Skeletal muscle cell (primary cell): ENCODE measurements at places on chromosomes 1 and 21.

DNA sequence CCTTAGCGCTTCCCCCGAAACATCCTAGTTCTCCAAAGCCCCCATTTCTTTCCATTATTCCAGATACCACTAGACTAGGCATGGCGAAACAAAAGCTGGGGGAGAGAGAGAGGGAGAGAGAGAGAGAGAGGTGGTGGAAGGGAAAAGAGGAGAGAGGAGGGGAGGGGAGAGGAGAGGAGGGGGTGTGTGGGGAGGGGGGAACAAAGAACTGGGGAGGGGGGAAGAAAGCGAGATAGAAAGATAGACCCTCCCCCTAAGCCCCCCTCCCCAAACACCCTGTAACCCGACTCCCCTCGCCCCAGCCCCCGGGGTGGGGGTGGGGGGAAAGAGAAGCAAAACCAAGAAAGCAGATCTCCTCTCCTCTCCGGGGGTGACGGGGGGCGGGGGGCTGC, 352 bp downstream of the MEX3A start:
- DNase-seq: no peak

DNA sequence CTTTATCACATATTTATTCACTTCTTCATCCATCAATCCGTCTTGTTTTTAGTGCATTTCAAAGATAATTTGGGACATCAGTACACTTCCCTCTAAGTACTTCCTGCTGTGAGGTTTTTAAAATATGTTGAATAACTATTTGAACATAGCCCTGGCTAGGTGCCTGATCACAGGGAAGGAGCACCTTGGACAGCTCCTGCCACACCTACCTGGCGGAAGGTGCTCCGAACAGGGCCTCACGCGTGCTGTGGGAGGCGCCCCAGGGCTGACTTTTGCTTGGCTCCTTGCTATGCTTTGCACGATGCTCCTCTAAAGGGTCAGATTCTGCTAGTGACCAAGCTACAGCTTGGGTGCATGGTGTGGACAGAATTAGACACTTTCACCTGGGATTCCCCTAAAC, 4.9 kb upstream of the ATXN7L2 start:
- no peak for DNase-seq

- no peak for DNase-seq
Observed at GRCh38 chr1:202160377-202160940, at the start of gene PTPN7. TSS of gene PTPN7 (minus strand) at chr1:202160602. CDS start at chr1:202159402, 1,200 bp downstream.

DNA sequence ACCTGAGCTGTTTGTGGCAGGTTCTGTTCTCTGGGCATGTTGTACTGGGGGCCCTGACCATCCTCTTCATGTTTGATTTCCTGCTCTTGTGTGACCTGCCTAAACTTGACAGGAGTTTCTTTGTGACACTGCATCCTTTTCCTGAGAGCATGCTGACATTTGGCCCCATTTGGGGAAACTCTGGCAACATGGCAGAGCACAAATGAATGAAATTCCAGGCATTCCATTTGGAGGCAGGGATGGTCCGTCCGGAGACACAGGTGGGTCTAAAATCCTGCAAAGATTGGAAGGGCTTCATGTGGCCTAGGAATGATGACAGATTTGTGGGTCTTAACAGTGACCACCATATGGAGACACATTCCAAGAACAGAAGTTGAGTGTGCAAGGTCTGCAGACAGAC, 184.0 kb downstream of the FCRL5 start:
- DNase-seq: no peak

DNA sequence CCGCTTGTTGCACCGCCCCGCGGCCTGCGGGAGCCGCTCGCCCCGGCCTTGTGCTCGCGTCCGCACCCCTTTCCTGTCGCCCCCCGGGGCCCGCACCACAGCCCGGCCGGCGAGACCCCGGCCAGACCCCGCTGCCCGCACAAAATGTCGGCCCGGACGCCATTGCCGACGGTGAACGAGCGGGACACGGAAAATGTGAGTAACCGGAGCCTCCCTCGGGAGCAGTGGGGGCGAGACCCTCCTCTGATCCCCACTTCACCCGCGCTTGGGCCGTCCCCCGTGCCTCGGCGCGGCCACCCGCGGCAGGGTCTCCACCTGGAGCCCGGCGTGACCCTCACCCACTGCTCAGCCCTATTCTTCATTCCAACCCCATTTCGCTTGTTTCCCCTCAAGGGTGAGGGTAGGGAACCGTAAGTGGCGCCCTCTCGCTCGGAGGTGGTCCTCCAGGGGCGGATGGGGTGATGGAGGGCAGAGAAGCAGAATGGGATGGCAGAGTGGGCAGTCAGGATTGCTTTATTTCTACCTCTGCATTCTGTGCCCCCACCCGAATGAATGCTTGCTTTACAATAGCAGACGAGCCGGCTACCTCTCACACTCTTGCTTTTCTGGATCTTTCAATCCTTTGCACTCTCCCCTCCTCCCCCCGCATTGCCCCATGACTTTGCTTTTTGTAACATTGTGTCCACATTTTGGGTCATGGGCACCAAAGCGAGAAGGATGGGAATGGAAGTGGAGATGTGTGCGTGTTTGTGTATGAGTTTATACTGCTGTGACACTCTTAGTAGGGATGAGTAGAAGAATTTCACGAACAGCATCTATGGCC, 954 bp downstream of the MARK1 start:
- no peak for DNase-seq

DNA sequence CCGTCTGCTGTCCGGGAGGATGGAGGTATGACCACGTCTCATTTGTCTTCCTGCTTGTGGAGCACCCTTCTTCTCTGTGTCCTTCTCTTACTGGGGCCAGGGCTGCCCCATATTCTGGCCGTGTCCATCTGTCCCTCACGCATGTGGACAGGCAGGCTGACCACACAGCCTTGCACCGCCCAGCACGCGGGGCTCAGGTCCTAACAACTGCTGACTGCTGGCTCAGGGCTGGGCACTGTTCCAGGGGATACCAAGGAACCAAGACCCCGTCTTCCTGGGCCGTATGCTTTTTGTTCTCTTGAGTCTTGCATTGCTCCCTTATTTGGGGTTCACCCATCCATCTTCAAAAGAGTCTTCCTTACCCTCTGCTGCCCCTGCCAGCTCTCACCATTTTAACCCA, 17.5 kb upstream of the SPSB1 start:
- no peak for DNase-seq

- no peak for DNase-seq
Observed at GRCh38 chr1:94239796-94240195, 2.4 kb upstream of the ARHGAP29 start.

GRCh38 chr1:2470290-2471158, 5.6 kb upstream of the PLCH2 start:
- DNase-seq: no peak

DNA sequence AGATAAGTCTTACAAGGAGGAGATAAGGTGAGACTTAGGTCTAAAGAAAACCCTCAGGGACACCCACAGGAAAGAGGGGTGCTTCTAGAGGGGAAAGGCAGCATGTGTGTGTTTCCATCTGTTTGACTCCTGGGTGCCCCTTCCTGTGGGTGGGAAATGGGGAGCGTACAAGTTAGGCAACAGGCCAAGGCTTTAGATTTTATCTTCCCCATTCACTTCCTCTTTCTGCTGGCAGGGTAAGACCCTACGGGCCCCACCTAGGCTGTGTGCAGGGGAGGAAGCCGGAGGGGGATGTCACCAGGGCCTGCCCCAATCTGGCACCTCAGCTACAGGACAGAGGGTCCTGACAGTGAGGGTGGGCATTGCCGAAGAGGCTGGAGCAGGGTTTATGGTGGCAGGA, 2.5 kb upstream of the OLIG1 start:
- no peak for DNase-seq

- no peak for DNase-seq
Observed at GRCh38 chr1:206866062-206866461, 639 bp downstream of the IL20 start.

DNA sequence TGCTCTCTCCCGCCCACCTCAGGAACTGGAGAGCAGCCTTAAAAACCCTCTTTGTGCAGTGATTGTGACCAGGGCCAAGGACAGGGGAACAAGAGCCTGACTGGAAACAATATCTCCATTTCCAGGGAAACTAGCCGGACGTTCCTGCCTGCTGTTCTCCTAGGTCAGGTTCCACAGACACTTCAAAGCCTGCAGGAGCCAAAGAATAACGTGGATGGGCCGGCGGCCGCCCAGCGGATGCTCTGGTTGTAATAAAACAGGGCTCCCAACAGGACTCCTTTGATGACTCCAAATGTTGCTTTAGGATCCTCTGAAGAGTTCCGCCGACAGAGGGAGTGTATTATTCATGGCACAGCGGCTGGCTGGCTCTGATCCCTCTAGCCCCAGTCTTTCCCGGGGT, 162.2 kb downstream of the PLXNA2 start:
- no peak for DNase-seq

GRCh38 chr1:40879482-40880175, 17.5 kb upstream of the CITED4 start:
- no peak for DNase-seq

GRCh38 chr1:157734321-157734720, 33.8 kb upstream of the FCRL3 start:
- DNase-seq: no peak

- DNase-seq: no peak
Observed at GRCh38 chr1:182917378-182917777, 35.6 kb downstream of the SHCBP1L start.

DNA sequence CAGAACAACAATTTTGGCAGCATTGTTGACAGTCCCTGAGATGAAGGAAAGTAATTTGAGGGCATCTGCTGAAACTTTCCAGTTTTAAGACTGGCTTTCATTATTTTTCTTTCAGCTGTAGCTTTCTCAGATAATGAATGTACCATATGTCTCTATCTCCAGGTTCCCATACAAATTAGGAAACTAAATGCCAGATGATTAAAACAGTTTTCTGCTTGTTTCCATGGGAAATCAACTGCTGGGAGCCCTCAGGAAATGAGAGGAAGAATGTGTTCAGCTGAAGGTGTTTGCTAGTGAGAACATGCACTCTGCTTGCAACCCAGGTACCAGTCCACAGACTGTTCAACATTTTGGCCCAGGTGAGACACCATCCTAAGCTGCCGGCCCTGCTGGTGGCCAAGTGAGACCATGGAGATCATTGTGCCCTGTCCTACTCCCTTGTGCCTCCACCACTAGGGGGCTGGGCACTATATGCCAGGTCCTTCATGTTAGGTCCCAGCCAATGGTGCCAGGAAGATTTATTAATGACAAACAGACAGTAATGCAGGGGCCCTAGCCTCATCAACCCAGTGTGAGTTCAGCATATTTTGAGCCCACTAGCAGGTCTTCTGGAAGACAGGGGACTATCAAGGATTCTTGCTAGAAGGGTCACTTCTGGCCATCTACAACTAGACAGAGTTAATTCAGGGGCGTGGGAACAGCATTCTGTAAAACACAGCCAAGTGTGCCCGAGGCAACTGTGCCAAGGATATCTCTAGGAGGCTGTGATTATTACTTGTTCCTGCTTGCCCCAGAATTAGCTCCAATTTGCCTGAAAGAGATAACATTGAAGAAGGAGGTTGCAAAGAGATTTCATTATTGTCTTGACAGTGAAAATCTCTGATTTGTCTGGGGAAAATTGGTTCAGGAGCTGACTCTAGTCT, 17.0 kb upstream of the LRRC8C start:
- DNase-seq: no peak
